GM20000 (cell line): ENCODE measurements at places on chromosomes 5 and 9.
A peak's percentile ranks its signal among the peaks of the same experiment; 100 is the strongest.

DNA sequence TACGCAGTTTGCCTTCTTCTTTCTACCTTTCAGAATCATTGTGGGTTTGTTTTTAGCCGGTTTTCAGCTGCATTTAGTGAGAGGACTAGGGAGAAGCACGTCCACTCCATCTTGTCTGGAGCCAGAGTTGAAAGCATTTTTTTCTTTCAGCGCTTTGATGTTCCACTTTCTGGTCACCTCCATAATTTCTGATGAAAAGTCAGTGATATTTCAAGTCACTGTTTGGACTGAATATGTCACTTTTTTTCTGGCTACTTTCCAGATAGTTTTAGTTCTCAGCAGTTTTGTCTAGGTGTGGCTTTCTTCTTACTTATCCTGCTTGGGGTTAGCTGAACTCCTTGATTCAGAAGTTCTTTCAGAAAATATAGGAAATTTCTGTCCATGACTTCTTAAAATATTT is 123.9 kb upstream of the IER5L start:
- no peak for DNase-seq

- no peak for DNase-seq
Measured at GRCh38 chr5:73797132-73797510, 171.1 kb downstream of the ARHGEF28 start.

GRCh38 chr5:14185326-14186058 is 42.4 kb downstream of the TRIO start:
- no peak for DNase-seq

GRCh38 chr9:92763721-92764380 is 782 bp downstream of the BICD2 start:
- peak; percentile 67 for DNase-seq

DNA sequence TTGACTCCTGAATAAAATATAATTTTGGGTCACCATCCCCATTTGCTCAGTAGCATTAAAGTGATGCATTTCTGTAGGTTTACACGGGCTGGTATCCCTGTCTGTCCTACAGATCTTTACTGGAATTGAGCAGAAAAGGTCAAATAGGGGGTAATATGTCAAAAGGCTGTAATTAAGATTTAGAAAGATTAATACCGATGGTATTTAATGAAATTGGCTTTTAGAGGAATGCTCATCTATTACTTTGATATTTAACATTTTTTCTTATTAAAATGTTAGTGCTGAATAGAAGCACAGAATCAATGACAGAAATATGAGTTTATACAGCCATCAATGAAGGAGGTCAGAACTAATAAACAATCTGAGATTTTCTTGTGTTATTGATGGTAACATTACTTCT is 1762.2 kb upstream of the WWC1 start:
- DNase-seq: no peak

- no peak for DNase-seq
Measured at GRCh38 chr5:150604010-150604409, 36.5 kb upstream of the SYNPO start.

DNA sequence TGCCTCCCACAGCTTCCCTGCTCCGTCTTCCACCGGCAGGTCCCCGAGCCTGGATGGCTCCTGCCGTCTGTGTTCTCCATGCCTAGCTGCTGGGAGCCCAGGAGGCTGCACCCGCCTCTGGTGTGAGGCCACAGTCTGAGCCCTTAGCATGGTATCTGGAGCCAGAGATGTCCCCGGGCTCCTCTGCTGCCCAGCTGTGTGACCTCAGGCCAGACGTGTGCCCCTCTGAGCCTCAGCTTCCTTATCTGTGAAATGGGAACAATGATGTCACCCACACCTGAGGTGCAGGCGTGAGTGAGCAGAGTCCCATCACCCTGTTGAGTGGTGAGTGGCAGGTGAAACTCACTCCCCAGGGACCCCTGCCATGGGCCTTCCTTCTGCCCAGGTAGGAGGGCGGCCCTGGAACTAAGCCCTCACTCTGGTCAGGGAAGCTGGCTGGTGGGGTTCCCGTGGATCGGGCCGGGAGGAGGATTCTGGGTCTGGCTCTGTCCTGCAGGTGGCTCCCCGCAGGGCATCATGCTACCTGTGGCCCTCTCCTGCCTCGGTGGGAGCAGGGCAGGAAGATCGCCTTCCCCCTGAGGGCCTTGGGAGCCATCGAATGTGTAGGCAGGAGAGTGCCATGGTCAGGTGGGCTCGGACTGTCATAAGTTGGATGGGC is 239.0 kb downstream of the PBX3 start:
- DNase-seq: no peak

DNA sequence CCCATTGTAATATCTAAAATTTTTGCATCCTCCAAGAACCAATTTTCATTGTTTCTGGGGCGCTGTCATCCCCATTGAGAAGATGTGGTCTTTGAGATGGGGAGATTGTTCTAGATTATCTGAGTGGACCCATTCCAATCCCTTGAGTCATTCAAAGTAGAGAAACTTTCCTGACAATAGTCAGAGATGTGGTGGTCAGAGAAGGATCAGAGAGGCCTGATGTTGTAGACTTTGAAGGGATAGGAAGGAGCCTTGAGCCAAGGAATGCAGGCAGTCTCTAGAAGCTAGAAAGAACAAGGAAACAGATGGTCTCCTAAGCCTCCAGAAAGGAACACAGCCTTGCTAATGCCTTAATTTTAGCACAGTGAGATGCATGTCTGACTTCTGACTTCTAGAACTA is 80.4 kb downstream of the TEK start:
- no peak for DNase-seq

GRCh38 chr9:105414947-105415661 is 32.7 kb upstream of the FSD1L start:
- peak; percentile 67 for DNase-seq

DNA sequence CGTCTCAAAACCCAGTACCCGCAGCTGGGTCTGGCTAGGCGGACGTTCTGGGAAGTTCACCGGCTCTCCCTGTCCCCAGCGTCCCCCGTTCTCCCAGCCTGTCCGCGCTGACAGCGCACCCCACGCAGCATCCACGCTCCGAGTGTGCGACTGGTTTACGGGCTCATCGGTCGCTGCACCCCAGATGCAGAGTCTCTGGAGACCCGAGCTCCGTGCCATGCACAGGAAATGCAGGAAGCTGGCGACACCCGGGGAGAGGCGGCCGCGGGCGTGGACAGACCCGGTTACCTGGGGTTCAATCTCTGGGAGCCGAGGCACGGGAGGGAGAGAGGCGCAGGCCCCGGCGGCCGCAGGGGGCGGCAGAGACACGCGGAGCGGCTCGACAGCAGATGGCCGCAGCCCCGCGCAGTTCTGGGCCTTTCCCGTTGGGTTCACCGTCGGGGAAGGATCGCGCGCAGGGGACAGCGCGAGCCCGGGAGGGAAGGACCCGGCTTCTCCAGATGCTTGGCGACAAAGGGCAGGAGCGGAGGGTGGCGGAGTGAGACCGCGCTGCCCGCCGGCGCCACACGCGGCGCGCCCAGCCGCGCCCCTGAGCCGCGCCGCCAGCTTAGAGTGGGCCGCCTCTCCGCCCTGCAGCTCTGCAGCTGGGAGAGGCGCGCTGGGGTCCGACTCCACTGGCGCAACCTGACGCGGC is 558 bp downstream of the SHROOM1 start:
- peak; percentile 96 for DNase-seq

DNA sequence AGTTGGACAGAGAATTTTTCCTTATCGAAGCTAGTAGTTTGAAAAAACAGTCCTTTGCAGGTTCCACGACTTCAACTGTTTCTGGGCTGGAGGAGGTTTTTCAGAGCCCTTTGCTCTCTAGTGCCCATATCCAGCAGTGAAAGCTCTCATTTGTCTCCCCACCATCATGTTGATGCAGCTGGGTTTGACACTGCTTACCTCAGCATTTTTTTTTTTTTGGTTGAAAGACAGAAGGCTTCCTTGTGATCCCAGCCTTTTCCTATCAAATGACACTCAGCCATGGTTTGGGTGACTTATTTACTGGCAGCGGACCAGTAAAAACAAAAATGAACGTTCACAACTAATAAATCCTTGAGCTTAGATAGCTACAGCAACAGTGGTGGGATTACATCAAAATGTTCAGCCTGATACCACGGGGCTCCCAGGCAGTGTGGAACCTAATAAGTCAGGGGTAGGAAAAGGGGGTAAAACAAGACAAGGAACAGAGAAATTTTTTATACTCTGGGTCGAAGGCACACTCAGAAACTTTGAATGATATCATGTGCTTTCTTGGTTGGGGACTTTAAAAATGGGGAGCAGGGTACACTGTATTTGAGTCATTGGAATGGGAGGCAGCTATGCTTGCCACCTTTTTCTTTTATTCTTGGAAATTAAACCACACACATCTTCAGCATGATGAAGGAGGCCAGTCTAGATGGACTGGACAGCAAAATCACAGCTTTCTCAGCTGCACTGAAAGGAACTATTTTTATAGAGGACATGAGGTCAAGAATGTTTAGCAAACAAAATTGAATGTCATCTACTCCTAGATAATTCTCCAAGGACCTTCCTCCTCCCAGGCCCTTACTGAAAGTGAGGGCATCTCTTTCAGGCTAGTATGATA is 308.9 kb upstream of the MPDZ start:
- no peak for DNase-seq

DNA sequence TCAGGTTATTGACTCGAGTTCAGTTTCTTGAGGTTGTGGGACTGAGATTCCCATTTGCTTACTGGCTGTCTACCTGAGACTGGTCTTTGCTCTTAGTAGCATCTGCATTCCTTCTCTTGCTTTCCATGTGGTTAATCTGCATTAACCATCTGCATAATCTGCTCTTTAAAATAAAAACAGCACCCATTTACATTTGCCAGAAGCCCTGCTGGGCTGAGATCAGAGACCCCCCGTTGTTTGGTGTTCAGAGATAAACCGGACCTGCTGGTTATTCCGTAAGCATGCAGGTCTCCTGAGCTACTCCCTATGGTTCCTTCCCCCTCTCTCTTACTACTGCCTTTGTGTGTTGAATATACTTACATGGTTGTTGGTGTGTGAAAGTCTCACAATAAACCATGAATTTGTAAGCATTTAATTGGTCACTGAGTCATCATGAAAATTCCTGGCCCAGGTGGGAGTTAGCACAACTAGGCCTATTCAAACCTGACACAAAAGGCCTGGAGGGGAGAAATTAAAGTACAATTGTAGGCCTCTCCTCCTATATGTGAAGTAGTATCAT is 396.7 kb downstream of the MRPS30 start:
- DNase-seq: no peak

DNA sequence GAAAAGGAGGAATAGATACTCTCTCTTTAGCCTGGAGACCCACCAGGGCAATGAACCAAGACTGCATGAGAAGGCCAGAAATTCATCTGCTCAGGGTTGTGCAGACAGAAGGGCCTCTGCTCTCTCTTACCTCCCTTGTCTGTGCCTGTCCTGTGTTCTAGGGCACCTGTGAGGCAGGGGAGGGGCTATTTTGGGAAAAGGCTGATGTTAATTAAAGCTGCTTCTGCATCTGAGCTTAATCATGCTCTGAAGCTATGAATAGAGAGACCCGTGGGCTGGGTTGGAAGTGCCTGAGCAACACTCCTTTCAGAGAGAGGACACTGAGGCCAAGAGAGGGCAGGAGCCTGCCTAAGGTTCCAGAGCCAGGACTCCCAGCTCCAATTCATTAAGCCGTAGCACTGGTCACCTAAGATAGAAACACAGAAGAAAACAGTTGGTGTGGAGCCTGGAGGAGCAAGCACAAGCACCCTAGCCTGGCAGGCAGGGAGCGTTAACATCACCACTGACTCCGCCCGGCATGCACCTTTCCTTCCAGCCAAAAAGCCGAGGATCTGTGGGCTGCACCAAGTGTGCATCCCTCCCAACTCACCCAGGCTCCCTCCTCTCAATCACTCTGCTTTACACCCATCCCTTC is 31.4 kb upstream of the STING1 start:
- DNase-seq: no peak

DNA sequence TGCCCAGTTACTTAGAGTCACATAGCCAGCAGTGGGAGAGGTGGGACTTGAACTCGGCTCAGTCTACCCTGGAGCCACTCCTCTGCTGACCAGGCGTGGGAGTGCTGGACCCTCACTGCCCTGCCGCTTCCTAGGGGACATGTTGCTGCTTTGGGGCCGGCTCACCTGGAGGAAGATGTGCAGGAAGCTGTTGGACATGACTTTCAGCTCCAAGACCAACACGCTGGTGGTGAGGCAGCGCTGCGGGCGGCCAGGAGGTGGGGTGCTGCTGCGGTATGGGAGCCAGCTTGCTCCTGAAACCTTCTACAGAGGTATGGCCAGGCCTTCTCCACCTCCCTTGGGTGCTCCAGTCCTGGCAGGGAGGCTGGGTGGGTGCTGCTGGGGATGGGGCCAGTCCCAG is 3.4 kb upstream of the CACFD1 start:
- DNase-seq: no peak

GRCh38 chr5:76041863-76042262 is 41.3 kb upstream of the SV2C start:
- no peak for DNase-seq

DNA sequence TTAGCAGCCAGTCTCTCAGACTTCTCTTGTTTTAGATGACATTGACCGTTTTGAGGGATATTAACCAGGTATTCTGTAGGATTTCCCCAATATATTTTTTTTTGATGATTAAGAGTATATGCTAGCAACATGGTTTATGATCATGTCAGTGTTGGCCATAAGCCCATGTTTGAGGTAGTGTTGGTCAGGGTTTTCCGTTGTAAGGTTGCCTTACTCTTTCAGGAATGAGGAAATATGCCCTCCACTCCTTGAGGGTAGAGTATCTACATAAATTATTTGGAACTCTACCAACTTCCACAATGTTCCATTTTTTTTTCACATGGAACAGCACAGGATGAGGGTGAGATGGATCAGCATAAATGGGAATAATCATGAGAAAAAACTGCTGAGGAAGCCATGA is 188.4 kb upstream of the PRDM9 start:
- DNase-seq: no peak

DNA sequence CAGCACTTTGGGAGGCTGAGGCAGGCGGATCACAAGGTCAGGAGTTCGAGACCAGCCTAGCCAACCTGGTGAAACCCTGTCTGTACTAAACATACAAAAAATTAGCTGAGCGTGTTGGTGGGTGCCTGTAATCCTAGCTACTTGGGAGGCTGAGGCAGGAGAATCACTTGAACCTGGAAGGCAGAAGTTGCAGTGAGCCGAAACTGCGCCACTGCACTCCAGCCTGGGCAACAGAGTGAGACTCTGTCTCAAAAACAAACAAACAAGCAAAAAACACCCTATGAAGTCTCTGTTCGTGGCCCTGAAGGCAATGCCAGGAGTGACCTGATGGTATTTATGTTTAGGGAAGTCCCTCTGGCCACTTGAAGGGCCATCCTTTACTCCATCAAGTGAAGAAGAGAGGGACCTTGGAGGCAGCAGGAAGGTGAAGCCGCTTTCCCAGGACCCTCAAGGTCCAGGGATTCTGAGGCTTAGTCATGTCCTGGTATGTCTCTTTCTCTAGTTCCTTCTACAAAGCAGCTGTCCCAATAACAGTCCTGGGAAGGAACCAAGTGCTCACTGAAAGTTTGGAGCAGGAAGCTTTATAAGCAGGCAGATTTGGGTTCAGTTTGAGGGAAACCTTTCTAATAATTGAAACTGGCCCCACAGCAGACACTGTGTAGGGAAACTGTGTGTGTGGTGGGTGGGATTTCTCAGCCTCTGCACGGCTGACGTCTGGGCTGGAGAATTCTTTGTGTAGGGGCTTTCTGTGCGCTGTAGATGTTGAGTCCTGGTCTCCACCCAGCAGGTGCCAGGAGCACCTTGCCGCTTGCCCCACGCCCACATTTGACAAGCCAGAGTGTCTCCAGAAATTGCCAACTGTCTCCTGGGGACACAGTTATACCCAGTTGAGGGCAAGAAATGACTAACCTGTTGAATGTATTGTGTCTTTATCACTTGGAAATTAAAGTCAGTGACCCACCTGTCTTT is 12.5 kb downstream of the PHF2 start:
- no peak for DNase-seq
